ENCODE measurements at places on chromosomes 3 and 15.
A peak's percentile ranks its signal among the peaks of the same experiment; 100 is the strongest.

GRCh38 chr3:122913539-122914100 lies 113.9 kb downstream of the SEMA5B start:
- DNase-seq: no peak

DNA sequence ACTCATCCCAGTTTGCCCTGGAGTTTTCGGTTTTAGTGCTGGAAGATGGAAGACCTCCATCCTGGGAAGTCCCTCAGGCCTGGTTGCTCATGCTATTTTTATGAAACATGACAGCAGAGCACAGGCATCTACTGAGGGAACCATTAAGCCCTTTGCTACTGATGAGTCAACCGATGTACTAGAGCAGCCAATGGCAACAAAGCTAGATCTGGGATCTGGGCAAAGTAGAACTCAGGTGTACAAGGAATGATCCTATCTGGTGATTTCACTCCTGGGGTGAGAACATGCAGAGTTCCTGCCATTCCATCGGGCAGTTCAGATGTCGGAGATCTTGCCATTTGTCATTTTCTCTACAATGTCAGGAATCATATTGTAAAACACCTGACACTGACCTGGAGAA lies 166.2 kb upstream of the NSMCE3 start:
- DNase-seq: no peak

DNA sequence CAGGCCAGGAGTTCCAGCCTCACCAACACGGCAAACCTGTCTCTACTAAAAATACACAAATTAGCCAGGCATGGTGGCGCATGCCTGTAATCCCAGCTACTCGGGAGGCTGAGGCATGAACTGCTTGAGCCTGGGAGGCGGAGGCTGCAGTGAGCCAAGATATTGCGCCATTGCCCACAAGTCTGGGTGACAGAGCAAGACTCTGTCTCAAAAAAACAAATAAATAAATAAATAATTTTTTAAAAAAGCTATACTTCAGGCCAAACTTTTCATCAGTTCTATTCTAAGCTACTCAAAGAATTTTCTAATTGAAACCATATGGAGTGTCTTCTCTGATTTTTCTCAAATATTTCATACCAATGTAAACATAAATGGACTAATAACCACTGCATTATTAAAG lies 43.5 kb downstream of the PHC3 start:
- DNase-seq: no peak

GRCh38 chr15:31158858-31159569 lies 57.5 kb upstream of the TRPM1 start:
- no peak for DNase-seq

- DNase-seq: no peak
Observed at GRCh38 chr15:70037292-70037640, 60.5 kb downstream of the TLE3 start.

DNA sequence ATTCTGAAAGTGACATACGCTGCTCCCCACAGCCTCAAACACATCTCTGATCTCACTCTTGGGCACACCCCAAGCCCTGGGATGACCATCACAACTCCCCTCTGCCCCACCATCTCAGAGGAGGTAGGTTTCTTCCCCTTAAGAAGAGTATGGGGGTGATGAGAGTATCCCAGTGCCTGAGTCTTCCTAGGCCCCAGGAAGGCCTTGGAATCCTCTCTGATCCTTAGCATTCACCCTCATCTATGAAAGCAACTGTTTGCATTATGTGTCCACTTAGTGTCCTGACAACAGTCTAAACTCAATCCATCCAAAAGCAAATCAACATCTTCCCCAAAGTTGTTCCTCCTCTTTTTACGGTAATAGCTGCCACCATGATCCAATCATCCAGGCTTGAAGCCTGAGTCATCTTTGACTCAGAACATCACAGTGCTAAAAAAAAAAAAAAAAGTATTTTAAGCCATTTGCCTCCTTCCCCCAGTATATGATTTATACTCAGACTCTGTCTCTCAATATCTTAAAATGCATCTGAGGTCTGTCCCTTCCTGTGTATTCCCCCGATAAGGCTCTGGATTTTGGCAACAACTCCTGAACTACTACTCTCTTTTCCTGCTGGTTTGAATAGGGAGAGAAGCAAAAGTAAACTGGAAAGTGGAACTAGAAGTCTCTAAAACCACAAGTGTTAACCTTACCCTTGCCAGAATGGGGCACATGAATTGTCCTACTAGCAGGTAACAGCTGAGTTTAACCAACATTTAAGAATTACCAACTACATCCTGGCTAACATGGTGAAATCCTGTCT lies 22.5 kb downstream of the POPDC2 start:
- no peak for DNase-seq

DNA sequence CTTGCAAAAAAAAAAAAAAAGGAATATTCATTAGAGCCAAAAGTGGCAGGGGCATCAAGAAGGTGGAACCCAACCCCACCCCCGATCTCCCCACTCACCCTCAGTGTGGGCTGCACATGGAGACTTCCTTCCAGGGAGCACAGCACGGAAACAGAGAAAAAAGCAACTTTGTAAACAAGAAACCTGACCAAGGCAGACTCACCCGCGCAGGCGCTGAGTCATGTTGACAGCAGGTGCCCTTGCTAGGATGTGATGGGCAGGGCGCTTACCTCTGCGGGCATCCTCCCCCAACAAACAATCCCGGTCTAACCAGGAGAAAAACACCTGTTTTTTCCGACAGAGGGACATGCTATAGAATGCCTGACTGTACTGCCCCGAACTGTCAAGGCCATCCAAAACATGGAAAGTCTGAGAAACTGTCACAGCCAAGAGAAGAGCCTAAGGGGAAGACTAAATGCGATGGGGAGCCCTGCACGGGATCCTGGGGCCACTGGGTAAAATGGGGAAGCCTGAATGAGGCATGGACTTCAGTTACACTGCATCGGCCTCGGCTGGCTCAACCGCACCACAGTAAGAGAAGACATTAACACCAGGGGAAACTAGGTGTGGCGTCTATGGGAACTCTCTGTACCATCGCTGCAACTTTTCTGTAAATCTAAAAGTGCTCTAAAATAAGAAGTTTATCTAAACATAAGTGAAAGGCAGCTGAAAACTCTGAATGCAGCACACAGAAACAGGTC lies 66.7 kb upstream of the GATA2 start:
- no peak for DNase-seq

DNA sequence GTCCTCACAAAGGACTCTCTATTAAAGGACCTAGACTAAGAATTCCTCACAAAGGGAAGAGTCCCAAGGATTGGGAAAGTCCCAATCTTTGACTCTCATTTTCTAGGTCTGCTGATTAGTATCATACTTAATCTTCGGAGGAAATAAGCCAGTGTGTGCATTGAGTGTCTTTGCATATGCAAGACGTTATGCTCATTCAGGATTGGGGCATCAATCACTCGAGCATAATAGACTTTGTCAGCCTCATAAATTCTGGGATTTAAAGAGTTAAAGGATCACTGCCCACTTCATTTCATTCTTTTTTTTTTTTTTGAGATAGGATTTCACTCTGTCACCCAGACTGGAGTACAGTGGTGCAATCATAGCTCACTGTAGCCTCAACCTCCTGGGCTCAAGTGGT lies 154.3 kb downstream of the RBPMS2 start:
- no peak for DNase-seq

GRCh38 chr3:38164643-38164951 lies 740 bp upstream of the OXSR1 start:
- DNase-seq: no peak

DNA sequence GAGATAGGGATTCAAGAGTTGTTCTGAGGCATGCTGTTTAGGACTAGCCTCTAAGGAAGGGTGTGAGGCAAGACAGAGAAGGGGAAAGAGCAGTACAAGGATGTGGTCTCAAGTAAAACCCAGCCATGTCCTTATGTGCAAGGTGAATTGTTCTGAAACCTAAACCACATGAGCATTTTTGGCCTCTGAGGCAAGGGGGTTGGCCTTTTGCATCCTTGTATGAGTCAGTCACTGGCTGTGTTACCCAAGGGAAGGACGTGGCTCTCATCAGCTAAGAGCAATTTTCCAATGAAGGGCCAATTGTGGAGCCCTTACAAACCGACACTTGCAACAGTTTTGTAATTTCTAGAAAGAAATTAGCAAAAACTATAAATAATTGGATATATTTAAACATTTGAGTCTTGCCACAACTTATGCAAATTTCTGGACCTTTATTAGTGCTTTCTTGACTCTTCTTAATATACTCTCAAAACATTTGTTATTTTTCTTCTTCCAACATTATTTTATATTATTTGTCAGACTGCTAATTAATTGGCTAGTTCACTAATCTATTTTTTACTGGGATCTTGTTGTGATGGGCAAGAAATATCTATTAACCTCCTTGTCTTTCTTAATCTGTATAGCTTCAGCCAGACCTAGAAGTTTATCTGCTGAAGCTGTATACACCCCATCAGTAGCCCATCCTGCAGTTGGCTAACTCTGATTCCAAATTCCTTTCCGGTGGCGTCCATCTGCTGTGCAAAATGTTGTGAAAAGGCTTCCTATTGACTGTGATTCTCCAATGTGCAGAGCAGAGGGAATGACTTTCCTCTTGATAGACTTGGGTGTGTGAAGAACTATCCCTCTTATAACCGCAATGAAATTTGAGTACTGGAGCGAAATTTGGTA lies 97.7 kb upstream of the P2RY1 start:
- DNase-seq: no peak

GRCh38 chr3:123281406-123281805 lies 79.7 kb downstream of the SEC22A start:
- DNase-seq: no peak

GRCh38 chr3:107943786-107944523 lies 146.9 kb downstream of the CD47 start:
- no peak for DNase-seq

DNA sequence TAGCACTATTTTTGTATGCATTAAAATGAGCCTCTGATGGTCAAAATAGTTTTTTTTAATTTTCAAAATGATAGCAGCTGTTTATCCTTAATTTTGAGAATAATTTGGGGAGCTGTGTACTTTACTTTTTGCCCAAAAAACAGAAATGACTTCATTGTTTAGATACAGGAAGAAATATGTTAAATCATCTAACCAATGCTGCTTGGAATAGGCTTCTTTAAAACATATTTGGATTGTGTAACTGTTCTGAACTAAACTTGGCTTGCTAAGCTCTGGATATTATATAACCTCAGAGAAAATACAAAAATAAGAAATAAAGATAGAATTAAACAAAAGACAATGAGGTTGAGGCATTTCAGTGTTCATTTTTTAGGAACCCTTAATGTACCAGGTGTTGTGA lies 119.3 kb downstream of the SERPINI1 start:
- DNase-seq: no peak

GRCh38 chr15:50411870-50412269 lies 12.3 kb upstream of the USP8 start:
- no peak for DNase-seq

- DNase-seq: no peak
Observed at GRCh38 chr3:196120291-196120951, 38.5 kb upstream of the TFRC start.

- no peak for DNase-seq
Observed at GRCh38 chr3:36196058-36196457, 184.2 kb upstream of the STAC start.

DNA sequence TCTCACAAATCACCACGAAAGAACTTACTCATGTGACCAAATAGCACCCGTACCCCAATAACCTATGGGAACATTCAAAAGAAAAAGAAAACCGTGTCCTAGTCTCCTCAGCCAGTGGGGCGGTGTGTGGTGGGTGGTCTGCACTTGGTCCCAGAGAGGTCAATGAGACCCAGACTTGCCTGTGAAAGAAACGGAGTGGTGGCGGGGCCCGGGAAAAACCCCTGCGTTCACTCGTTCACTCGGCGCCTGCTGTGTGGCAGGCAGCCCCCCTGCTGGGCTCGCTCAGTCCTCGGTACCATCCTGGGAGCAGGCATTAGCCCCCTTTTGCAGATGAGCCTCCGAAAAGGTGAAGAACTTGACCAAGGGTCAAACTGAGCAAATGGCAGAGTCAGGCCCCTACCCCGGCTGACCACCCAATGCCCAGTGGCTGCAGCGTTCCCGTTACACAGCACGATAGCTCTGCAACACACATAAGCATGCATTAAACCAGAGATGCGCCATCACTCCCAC lies 36.0 kb downstream of the ZDHHC19 start:
- no peak for DNase-seq

DNA sequence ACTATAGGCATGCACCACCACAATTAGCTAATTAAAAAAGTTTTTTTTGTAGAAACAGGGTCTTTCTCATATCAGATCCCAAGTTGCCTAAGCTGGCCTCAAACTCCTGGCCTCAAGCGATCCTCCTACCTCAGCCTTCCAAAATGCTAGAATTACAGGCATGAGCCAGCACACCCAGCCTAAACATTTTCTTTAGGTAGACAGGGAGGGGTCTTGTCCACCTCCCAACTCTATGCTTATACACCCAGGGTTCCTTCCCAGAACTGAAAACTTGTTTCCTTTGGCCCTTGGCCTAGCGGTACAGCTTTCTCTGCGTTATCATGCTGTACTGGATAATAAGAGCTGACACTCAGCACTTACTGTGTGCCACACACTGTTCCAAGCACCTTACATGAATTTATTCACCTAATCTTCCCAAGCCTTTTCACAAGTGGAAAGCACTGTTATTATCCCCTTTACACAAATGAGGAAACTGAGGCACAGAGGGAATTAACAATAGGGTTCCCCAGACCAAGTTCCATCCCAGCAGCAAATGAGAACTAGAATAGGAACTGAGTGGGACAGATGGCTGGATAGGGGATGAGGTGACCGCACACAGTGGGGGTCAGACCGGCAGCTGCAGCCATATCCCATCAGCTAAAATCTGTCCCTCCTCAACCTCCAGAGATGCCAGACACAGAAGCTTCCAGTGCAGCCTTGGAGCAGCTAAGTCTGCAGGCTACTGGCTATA lies 150.8 kb downstream of the MEGF11 start:
- DNase-seq: no peak

GRCh38 chr3:185444329-185444728 lies 54.5 kb downstream of the TMEM41A start:
- no peak for DNase-seq

- peak; percentile 66 for DNase-seq
Observed at GRCh38 chr3:101512646-101513418, at the start of gene SENP7. SENP7 (minus strand) TSS chr3:101513212; CDS start chr3:101513130, 82 bp downstream.

DNA sequence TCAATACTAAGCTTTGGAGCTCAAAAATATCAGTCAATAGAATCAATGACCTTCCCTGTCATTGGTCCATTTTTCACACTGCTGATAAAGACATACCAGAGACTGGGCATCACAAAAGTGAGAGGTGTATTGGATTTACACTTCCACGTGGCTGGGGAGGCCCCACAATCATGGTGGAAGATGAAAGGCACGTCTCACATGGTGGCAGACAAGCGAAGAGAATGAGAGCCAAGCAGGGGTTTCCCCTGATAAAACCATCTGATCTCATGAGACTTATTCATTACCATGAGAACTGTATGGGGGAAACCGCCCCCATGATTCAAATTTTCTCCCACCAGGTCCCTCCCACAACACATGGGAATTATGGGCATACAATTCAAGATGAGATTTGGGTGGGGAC lies 81.9 kb downstream of the ANXA2 start:
- DNase-seq: no peak

GRCh38 chr3:107045791-107046190 lies 331.4 kb upstream of the CCDC54 start:
- no peak for DNase-seq

DNA sequence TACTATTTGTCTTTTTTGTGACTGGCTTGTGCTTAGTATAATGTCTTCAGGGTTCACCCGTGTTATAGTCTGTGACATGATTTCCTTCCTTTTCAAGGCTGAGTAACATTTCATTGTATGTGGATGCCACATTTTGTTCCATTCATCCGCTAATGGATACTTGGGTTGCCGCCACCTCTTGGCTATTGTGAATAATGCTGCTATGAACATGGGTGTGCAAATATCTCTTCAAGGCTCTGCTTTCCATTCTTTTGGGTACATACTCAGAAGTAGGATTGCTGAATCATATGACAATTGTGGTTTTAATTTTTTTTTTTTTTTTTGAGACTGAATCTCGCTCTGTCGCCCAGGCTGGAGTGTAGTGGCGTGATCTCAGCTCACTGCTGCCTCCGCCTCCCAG lies 15.4 kb downstream of the CRTC3 start:
- DNase-seq: no peak

Data from effector CD8-positive, alpha-beta T cell (primary cell).